ENCODE measurements at places on chromosomes 2 and 18.
A peak's percentile ranks its signal among the peaks of the same experiment; 100 is the strongest.

DNA sequence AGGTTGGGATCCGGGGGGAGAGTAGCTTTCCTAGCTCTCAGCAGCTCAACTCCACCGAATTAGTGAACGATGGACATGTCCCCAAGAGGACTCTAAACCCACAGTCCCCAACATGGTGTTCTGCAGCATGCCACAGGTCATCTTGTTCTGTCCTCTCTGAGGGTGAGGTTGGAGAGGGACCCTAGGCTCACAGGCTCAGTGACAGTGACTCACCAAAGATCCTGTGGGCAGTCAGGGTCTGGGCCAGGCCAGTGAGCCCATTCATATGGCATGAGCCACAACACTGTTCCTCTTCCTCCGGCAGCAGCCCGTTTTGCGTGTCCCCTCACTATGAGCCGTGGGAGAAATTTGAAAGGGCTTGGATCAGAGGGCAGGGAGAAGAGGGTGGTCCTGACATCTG, 2.8 kb upstream of the SLC20A1 start:
- DNase-seq, result no peak

DNA sequence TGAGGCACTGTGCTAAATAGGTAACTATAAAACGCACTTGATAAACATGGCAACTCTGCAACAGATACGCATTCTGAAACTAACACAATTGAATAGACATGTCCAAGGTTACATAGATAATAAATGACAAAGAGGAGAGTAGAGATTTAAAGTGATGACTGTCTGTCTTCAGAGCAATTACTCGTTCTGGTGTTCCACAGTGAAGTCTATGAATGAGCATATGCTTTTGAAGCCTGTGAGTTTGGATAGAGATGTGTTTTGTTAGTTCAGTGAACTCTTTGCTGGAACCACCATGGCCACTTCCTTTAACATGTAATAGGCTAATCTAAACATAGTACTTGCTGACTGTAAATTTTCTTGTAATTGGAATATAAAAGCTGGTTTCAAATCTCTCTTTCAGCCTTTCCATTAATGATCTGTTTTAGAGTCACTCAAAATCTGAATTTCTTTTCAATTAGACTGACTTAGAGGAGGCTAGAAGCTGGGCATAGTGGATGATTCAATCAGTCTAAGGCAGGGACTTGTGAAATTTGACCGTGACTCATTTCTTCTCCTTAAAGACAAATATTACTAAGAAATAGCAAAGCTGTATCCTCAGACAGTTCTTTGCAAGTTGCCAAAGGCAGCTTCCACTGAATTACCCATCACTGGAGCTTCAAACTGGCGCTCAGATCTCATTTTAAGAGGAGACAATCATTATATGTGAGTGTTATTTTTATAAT, 1130.1 kb upstream of the CELF4 start:
- DNase-seq, result no peak

GRCh38 chr2:234189230-234189629, 138.7 kb downstream of the SPP2 start:
- no peak for DNase-seq

GRCh38 chr2:238055841-238056240, 5.0 kb upstream of the SCLY start:
- DNase-seq, result no peak

DNA sequence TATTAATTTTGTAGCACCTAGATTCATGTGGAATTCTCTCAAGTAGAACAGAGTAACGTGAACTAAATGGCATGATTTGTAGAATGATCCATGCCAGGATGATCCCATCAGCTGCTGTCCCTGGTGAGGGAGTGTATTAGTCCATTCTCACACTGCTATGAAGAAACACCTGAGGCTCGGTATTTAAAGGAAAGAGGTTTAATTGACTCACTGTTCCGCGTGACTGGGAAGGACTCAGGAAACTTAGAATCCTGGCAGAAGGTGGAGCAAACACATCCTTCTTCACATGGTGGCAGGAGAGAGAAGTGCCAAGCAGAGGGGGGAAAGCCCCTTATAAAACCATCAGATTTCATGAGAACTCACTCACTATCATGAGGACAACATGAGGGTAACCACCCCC, 312.6 kb downstream of the PTPRM start:
- DNase-seq, result no peak

GRCh38 chr2:205766779-205767359, 84.6 kb downstream of the NRP2 start:
- DNase-seq, result peak; percentile 6

DNA sequence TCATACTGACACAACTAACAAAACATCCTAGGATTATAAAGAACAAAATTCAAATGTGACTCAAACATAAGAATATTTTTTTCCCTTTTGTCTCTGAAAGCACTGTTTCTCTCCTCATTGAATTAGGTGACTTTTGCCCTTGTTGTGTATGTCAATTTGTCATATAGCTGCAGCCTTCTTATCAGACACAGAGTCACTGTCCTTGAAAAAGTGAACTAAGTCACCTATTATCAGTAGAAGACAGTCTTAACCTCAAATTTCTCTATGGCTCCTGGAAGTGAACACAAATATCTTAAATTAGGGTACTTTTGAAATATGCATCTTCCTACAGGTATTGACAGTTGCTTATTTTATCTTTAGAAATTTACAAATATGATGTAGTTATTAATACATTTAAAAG, 360.6 kb downstream of the NBAS start:
- no peak for DNase-seq
